Panc1 (cell line): ENCODE measurements at places on chromosomes 1 and 21.

- DNase-seq: no peak
These were observed 5.8 kb downstream of the HMCN1 start for GRCh38 chr1:185739967-185740366.

GRCh38 chr1:72241397-72241796 lies 40.9 kb downstream of the NEGR1 start:
- DNase-seq: no peak

DNA sequence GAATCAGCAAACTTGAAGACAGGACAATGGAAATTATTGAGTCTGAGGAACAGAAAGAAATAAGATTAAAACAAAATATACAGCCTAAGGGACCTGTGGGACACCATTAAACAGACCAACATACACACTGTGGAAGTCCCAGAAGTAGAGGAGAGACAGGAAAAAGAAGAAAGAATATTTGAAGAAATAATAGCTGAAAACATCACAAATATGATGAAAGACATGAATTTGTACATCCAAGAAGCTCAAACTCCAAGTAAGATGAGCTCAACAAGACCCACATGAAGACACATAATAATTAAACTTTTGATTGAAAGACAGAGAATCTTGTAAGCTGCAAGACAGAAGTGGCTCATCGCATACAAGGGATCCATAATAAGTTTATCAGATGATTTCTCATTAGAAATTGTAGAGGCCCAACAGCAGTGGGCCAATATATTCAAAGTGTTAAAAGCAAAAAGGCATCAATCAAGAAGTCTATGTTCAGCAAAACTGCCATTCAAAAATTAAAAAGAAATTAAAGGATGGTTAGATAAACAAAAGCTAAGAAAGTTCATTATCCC lies 311.3 kb upstream of the ADGRL2 start:
- DNase-seq: no peak

DNA sequence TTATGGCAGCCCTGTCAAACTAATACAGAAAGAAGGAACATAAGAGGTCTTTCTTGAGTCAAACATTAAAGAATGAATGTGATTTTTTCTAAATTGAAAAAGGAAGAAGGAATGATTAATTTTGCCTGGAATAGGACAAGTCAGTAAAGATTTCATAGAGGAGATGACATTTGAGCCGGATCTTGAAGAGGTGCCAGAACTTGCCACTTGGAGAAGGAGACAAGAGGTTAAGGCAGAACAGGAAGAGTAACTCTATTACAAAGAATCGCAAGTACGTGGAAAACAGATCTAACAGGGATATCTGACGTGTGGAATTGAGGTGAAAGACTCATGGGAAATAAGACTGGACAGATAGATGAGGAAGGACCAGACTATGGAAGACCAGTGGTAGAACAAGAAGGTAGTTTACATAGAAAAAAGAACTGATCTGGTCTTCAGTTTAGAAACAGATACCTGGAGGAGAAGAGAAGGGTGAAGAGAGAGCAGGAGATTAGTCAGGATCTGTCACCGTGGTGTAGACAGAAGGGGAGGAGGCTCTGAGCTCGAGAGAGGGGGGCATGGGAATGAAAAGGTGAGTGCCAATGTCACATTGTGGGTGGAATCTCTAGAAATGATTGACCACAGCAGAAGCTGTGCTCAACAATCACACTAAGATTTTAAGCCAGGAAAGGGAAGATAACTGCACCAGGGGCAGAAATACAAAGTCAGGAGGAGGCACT lies 32.5 kb downstream of the RHOU start:
- no peak for DNase-seq

DNA sequence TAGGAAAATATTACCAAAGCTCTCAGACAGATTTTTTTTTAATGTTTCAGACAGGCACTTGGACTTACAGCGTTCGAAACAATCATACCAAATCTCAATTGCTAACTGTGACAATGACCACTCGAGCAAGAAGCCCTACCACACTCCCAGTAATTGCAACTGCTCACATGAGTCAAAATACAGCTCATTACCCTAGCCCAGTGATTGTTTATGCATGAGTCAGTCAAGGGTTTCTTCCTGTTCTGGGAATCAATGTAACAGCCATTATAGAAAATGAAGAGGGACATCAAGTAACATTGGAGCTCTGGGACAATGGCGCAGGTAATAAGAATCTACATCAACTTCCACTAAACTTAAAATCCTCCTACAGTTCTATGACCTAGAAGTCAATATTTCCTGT lies 56.1 kb upstream of the SH3GLB1 start:
- peak; percentile 70 for DNase-seq

GRCh38 chr1:32540605-32541004 lies 1.4 kb downstream of the ZBTB8A start:
- no peak for DNase-seq

- no peak for DNase-seq
These were observed 116.8 kb downstream of the LRRC53 start for GRCh38 chr1:74395571-74395970.

DNA sequence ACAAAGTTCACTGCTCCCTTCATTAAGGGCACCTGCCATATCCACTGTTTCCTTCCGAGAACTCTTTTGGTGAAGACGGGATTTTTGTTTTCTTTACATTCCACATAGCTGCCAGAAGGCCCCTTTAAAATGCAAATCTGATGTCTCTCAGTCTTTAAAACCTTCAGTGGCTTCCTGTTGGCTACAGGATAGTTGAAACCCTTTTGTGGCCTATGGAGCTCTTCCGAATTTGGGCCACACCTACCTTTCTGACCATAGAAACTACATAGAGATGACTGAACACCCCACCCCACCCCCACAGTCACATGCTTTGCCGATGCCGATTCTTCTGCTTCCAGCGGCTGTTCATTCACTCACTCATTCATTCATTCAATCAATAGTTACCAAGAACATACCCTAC lies 502.6 kb downstream of the KIF26B start:
- no peak for DNase-seq

DNA sequence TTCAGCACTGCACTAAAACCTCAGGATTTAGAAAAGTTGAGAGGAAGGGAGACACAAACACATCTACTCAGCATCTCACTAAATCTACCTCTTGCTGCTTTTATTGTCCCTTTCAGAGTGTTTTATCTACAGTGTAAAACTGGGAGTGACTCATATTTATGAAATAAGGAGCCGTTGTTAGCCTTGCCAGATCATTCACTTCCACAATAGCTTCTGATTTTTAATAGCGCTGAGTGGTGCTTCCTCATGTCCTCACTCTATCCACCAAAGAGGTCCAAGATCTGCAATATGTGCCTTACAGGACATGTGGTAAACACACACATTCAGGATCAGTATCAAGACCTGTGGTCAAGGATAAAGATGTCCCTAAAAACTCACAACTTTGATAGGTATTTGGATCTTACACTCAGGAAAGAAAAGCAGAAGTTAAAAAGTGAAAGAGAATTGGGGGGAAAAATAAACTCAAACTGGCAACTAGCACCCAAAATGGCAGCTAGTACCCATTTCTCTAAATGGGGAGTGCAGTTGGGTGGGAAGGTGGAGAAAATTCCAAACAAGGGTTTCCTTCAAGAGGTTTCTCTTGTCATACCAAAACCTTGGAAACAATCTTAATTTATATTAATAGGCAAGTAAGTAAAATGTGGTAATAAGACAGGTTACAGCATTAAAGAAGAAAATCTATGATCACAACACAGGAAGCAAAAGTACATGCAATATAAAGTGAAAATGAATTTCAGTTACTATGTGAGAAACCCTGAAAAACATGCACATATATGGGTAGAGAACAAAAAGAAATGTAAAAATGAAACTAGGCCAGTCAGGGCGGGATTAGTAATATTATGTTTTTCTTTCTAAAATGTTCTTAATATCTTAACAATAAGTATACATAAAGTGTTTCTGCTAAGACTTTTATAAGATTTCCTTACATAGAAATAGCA lies 15.9 kb downstream of the DUSP10 start:
- no peak for DNase-seq

DNA sequence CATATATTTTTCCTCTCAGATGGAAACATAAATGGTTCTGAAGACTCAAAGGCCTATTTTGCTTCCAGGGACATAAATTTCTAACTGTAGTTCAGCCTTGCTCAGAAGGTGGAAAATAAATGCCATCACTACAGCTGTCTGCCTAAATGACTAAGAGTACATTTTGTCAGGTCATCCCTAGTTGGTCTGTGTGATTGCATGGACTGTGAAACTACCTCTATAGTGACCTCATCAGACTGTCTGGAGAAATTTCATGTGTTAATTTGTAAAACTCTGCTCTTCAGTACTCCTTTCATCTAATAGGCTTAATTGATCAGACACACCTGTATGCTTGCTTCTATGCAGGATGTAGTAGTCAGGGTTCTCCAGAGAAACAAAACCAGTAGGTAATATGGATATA lies 886.9 kb downstream of the AMY1C start:
- no peak for DNase-seq

DNA sequence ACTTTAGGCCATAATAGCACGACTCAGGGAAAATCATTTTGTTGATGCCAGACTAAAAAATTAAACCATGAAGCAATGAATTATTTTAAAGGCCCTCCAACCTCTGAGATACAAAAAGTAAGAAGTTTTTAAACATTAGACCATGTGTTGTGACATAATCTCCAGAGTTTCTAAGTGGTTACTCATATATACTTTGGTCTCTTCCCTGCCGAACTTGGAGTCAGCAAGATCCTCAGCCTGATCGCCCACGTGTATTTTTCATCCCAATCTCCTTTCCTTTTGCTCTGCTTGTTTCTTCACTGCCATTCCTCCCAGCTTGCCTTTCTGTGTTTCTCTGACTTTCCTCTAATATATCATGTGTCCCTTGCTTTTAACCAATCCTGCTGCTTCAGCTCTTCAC lies 3.8 kb downstream of the ARV1 start:
- no peak for DNase-seq
